ENCODE measurements at places on chromosomes 2 and 18.

DNA sequence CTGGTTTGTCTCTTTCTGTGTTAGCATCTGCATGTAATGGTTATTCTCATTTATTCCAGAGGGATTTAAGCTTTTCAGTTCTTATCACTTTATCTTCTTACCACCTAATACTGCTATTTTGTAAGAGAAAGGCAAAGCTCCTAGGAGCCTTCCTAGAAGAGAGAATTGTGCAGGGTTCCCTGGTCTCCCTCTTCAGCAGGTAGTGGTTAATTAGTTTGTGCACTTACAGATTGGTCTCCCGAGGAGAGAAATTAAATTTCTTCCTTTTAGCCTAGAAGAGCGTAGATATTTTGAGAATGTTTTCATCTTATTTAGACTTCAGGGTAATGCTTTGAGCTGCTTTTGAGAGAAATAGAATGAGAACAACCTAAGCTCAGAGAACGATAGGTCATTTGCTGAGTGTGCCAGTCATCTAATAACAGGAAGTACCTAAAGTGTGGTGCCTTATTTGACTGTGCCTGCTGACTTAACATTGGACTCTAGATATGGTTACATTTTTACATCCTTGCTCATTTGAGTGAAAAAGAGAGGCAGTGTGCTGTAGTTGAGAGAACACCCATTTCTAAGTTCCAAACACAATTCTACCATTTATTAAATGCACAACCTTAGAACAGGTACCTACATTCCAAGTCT lies 651.4 kb downstream of the STK39 start:
- no peak for DNase-seq

GRCh38 chr2:97905294-97905693 lies 90.5 kb downstream of the TMEM131 start:
- no peak for DNase-seq

- DNase-seq = no peak
These were observed 93.3 kb downstream of the MARCHF4 start for GRCh38 chr2:216279031-216279430.

DNA sequence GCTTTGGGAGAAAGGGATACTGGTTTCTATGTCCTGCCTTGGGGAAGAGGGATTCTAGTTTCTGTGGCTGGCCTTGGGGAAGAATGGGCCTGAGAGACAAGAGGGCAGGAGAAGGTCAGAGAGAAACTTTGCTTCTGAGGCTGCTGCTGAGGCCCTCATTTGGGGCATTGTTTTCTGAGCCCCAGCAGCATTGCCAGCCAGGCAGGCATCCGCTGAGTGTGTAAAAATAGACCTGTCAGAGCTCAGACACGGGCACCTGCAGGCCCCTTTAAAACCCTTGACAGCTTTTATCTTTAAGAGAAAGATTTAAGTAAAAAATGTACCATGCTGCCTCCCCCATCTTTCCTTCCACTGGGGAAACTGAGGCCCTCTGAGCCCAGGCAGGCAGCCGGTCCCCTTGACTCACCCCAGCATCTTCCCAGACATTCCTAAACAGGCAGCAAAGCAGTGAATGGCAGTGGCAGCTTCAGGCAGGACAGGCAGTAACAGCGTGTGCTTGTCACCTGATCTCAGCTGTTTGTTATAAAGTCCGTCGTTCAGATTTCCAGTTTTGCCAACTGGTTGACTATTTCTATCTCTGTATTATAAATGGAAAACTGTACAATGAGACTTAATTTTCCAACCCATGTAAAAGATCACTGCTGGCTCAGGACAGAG lies 27.6 kb downstream of the MLPH start:
- no peak for DNase-seq

DNA sequence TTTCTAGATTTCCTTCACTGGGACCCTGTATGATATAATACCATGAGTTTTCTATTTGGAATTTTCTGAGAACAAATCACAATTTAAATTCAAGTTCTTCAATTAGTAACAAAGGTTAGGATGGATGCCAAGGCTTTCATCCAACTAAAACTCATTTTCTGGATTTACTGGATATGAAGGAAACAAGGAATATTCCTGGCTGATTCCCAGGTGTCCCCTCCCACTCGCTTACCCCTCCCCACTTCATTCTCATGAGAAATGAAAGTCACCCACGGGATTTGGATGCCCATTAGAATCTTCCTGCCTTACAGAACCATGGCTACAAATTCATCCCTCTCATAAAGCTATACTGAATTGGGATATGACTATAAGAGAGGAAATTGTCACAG lies 40.0 kb downstream of the RNU4ATAC start:
- no peak for DNase-seq

DNA sequence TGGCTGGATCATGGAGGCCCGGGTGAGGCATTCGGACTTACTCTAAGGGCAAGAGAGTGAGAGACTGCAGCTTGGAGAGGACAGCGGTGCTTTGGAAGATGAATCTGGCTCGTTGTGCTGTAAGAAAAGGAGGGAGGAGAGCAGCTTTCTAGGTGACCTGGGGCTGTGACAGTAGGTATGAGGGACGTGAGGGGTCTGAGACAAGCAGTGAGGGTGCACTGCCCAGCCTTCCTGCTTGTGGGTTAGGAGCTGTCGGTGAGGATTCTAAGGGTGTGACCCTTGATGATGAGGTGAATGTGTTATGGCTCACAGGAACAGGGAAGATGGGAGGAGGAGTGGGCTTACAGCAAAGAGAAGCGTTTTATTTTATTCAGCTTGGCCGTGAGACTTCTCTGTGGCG lies 27.1 kb upstream of the RHOB start:
- DNase-seq = no peak

GRCh38 chr2:175151791-175152190 lies 16.2 kb downstream of the ATF2 start:
- DNase-seq = no peak

GRCh38 chr2:110888411-110888810 lies 156.0 kb downstream of the ACOXL start:
- no peak for DNase-seq

- DNase-seq = no peak
These were observed 142.3 kb downstream of the ACOXL start for GRCh38 chr2:110874453-110875383.

DNA sequence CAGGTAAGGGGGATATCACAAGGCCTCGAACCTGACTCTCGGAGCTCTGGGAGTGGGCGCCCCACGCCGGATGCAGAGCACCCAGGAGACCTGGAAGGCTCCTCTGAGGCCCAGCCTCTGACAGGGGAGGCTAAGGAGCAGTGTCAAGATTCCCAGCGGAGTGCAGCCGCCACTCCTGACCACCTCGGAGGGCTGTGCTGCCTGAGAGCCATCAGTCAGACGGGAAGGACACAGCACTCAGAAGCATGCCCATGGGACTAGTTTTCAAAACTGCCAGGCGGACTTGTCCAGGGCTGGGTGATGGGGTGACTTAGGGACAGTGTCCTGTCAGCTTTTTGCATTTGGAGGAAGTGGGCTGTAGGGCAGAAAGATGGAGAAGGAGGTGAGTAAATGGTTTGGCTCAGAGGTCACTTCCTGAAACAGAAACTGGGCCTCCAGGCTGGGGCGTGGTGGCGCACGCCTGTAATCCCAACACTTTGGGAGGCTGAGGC lies 34.6 kb upstream of the B3GNT7 start:
- DNase-seq = no peak

- peak; percentile 55 for DNase-seq
These were observed 36.6 kb downstream of the DARS1 start for GRCh38 chr2:135948642-135949355.

DNA sequence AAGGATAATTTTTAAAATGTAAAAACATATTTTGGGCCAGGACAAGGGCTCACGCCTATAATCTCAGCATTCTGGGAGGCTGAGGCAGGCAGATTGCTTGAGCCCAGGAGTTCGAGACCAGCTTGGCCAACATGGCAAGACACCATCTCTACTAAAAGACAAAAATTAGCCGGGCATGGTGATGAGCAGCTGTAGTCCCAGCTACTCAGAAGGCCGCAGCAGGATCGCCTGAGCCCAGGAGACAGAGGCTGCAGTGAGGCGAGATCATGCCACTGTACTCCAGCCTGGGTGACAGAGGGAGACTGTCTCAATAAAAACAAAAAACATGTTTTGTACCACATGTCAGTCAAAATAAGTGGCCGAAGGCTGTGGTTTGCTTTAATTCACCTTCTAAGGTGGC lies 122.5 kb downstream of the HDAC4 start:
- no peak for DNase-seq

DNA sequence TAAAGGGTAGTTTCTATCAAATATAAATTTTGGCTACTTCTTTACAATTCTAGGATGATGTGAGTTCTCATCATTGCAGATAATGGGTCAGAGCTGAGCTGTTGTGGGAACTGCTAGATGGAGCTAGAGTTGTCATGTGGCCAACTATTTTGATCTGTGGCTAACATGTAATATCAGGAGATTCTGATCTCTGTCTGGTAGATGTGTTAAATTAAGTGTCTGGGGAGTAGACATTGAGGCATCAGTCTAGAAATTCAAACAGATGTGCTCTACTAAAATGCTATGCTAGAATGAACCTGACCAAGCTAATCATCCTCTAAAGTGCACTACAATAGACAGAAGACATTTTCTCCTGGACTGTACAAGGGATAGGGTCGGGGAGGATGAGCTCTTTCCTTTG lies 30.3 kb upstream of the DARS1 start:
- no peak for DNase-seq

GRCh38 chr2:57891086-57891712 lies 155.4 kb upstream of the VRK2 start:
- no peak for DNase-seq

DNA sequence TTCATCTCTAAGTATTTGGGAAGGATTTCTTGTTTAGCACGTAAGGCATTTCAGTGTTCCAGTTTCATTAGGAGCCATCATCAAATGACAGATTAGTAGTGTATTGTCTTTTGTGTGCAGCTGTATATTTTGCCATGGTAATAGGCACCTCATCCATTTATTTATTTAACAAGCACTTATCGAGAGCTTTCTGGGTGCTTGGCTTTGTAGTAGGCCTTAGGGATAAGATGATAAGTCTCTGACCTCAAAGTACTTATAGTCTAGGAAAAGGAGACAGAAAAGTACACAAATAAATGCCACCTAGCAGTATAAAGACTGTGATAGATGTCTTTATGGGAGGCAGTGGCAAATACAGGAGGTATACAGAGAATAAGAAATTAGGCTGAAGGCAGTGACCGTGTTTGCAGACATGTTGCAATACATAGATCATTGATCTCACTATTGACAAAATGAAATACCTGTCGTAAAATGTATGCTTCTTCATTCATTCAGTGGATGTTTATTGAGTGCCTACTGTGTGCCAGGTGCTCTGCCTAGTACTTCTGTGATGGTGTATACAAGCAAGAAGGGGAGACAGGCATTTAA lies 265.9 kb downstream of the SETBP1 start:
- no peak for DNase-seq

- peak; percentile 27 for DNase-seq
These were observed 129.6 kb upstream of the COPS8 start for GRCh38 chr2:236956031-236956618.

DNA sequence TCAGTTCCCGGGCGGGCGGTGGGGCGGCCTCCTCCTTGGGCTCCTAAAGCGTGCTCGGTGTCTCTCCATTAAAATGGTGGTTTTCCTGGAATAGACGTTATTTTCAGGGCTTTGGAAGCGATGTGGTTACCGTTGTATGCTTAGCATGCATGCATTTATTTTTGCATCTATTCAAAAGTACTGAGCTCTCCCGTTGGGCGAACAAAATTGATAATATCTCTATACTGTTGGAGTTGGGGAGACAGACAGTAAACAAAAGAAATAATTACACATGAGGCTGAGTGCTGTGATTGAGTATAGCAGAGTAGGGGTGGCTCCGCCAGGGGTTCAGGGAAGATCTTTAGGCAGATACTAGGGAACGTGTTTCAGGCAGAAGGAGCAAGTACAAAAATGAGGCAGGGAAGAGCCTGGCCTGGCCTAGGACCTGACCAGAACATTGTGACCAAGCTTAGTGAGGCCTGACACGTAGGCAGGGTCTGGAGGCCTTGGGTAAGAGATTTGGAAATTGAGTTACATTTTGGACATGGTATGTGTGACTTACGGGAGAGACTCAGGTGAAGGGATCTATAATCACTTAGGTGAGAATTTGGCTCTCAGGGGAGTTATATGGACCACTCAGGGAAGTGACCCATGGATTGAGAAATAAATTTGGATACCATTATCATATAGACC lies 674 bp downstream of the NCAPH start:
- no peak for DNase-seq

DNA sequence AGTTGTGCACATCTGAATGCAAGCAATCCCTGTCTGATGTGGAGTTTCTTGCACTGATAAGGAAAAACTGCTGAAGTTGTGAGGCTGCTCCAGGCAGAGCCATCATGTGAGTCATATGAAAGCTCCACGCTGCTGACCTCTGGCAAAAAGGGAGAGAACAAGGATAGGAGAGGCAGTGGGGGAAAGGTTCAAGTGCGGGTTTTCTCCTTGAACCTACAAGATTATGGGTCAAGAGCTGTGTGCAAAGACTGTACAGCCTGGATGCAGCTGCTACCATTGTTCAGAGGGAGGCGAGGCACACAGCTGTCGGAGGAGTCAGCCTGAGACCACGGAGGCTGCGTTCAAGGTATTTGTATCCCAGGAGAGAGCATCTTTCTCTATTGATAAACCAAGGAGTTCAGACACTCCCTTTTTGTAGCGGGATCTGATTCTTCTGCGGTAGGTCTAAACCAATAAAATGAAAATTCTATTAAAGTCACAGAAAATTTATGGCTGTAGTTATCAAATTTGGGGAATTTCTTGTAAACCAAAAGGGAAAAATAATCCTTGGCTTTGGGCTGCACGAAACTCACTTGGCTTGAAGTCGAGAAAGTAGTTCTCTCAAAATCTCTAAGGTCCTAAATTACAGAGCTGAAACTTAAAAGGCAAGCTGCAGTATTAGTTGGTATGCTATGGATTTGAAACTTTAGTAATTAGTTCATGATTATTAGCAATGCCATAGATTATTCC lies at the start of gene CDK15:
Gene CDK15 (plus strand): TSS at position 96 of the 729 bp plus-strand sequence. CDS start 128 bp downstream, at position 224.
- DNase-seq = no peak

- DNase-seq = no peak
These were observed 1.9 kb upstream of the ANKRD39 start for GRCh38 chr2:96859681-96860064.

DNA sequence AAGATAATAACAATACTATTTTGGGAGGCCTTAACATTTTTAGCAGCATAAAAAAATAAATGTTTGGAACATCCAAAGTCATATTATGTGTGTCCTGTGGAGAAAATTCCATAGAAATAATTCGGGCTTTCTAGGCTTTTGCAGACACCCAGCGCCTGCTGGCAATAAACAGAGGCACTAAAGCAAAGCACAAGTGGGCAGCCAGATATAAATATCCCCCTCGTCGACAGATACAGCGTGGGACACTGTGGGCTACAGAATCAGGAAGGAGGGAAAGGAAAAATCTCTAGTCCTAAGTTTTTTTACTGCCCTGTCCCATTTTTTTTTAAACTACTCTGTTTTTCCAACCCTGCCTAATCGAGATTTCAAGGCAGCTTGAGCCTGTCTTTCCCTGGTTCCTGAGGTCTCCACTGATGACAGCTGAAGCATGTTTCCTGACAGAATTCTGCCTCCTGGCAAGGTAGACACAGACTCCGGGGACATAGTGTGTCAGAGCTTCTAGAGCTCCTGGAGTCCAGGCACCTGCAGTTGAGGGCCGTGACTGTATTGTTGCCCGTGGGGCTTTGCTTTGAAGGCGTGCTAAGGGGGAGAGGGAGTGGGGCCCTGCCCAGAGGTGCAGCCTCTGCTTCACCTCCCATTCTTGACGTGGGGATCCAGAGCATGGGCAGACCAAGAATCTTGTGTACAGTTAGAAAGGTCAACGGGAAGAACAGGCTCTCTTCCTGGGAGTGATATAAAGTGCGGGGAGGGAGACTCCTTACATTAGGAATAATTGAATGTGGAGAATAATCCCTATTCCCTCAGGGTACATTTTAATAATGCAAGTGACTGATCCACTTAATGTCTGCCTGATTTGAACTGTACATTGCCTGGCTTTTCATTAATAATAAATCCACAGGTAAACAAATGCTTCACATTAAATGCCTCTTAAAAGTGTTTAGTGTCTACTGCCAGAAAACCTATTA lies 232.3 kb downstream of the DCC start:
- DNase-seq = no peak

All from central memory CD4-positive, alpha-beta T cell (primary cell).